Activated naive CD8-positive, alpha-beta T cell treated with anti-CD3 and anti-CD28 coated beads for 36 hours (primary cell): ENCODE measurements at places on chromosomes 7 and 10. TPM values are rescaled to one million over a fixed set of nuclear protein-coding genes. Genes with fewer than 3 reads are reported as not detected.

The MMD2 gene
- not detected for total RNA-seq

GRCh38 chr10:7121154-7121797 is 289.6 kb downstream of the SFMBT2 start:
- H3K27ac ChIP-seq: no peak overlapping the region
- H3K36me3 ChIP-seq: no peaks in the 10 kb centered on the region
- no peaks in the 10 kb centered on the region for H3K27me3 ChIP-seq
- no peak overlapping the region for H3K4me3 ChIP-seq

GRCh38 chr7:155804897-155805825 is 7.1 kb downstream of the SHH start:
- no peaks in the 10 kb centered on the region for H3K36me3 ChIP-seq
- peak overlapping the region; percentile 19 for H3K4me3 ChIP-seq
- DNase-seq: peak; percentile 72
- peaks cover 15% of the 10 kb centered on the region for H3K4me1 ChIP-seq
- H3K27ac ChIP-seq: no peak overlapping the region

The FXYD4 gene
- not detected for total RNA-seq
